ENCODE measurements at places on chromosomes 12 and 14. TPM values are rescaled to one million over a fixed set of nuclear protein-coding genes. Genes with fewer than 3 reads are reported as not detected.

Gene STON2
- not detected for total RNA-seq

Gene A2M
- total RNA-seq = 1.6 TPM

Gene PKP2
- 0.15 TPM for total RNA-seq

Gene CLMN
- 0.72 TPM for total RNA-seq

Gene C12orf50
- not detected for total RNA-seq

Gene MANSC4
- total RNA-seq = not detected

Gene NIN
- total RNA-seq = 77.8 TPM

Gene BCL2L14
- 0.20 TPM for total RNA-seq

Gene IAPP
- not detected for total RNA-seq

Gene PMCH
- total RNA-seq = 2.1 TPM

Gene CNPY2
- 167 TPM for total RNA-seq

Gene NID2
- total RNA-seq = not detected

Gene RAB2B
- total RNA-seq = 25.7 TPM

Gene SIX6
- total RNA-seq = not detected

Gene PAPLN
- 0.31 TPM for total RNA-seq

Gene SLCO1C1
- not detected for total RNA-seq

Gene PTPRR
- not detected for total RNA-seq

Gene LHX5
- total RNA-seq = not detected

Gene ACVRL1
- not detected for total RNA-seq

Gene HVCN1
- 20.2 TPM for total RNA-seq

Gene KRT83
- total RNA-seq = not detected

All from CD8-positive, alpha-beta memory T cell (primary cell).